ENCODE measurements at places on chromosomes 4 and X.

GRCh38 chrX:18228069-18228468 lies 7.4 kb upstream of the BEND2 start:
- DNase-seq: no peak

- peak; percentile 14 for DNase-seq
Observed at GRCh38 chrX:7127056-7127455, 20.5 kb upstream of the STS start.

DNA sequence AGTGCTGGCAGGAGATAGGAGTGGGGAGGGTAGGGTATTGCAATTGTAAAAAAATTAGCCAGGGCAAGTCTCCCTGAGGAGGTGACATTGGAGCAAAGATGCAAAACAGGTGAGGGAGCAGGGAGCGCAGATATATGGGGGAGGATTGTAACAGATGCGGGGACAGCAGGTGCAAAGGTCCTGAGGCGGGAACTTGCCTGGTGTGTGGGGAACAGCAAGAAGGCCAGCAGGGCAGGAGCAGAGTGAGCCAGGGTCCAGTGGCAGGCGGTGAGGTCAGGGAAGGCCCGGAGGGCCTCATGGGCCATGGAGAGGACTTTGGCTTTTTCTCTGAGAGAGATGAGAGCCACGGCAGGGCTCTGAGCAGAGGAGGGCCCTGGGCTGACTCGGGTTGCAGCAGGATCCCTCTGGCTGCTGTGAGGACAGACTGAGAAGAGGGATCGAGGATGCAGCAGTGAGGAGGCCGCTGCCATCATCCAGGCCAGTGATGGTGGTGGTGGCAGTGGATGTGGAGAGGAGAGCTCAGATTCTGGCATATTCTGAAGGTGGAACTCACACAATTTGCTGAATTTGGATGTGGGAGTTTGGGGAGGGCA lies 6.2 kb downstream of the PORCN start:
- DNase-seq: no peak

- no peak for DNase-seq
Observed at GRCh38 chrX:130176354-130176776, 4.6 kb downstream of the RAB33A start.

- no peak for DNase-seq
Observed at GRCh38 chrX:143934542-143934941, 50.7 kb downstream of the UBE2NL start.

DNA sequence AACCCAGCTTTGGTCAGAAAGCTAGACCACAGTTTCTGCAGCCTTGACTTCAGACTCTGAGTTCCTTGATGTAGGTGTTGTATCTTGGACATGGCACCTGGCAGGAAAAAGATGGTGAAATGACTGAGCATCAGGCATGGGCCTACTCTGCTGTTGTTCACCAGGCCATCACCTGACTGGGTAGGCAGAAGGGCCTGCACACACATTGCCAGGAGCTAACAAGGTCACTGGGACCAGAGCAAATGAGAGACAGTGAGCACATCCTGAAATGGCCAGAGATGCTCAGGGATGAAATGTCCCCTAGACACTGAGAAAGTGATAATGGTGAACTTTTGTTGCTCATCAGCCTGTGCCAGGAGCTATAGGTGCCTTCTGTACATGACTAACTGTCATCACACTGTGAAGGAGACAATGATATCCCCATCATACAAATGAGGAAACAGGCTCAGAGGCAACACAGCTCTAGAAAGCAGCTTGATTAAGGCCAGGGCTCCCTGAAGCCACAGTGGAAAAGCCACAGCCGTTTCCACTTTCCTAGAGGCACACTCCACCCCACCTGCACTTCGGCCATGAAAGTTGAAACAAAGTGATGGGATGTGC lies 128.3 kb downstream of the TSPAN5 start:
- DNase-seq: no peak

DNA sequence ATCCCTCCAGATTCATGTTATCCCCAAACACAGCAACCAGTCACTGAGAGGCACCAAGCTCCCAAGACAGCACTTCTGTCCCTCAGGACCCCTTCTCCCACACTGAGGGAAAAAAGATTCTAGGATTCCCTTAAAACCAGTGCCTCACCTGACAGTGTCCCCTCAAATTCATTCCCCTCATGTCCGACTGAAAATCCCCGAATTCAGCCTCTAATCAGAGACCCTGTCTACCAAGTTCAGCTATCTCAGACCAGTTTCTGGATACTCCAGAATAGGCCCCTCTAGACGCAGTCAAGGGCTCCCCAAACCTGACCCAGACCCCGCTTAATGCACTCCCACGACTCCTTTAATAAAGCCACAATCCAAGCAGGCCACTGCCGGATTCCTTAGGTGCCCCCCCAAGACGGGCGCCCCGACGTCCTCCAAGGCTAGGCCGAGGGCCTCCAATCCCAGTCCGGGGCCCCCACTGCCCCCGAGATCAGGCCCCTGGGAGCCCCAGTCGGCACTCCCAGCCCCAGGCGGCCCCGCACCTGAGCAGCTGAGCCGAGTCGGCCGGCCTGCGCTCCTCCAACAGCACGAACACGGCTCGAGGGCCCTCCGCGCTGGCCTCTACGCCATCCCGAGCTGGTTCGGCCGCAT lies 457 bp downstream of the TFE3 start:
- DNase-seq: no peak

- DNase-seq: no peak
Observed at GRCh38 chr4:22237155-22237751, 278.6 kb downstream of the ADGRA3 start.

DNA sequence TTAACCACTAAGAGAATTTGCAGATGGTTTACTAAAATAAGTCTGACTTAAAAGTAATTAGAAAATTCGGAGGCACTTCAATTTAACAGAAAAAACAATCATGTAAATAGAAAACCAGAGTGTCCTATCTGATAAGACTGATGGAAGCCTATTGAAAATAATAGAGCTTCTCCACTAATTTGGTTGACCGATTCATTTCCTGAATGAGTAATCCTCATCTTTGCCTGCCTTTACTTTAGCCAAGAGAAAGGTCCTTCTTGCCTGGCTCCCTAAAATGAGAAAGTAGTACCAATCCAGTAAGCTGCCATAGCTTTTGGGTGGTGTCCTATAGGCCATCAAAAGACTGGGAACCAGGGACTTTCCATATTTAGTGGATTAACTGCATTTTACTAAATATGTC lies 48.4 kb downstream of the KCNIP4 start:
- no peak for DNase-seq

DNA sequence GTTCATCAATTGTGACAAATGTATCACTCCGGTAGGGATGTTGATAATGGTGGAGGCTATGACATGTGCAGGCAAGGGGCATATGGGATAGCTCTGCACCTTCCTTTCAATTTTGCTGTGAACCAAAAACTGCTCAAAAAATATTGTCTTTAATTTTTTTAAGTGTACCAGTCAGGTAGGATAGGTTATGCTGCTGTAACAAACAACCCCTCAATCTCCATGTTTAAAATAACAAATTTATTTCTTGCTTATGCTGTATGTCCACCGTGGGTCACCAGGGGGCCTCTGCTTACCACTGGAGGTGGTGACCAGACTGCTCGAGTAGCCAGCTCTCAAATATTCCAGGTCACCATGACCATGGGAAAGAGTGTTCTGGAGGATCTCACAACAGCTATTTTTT lies 23.4 kb upstream of the MSX1 start:
- no peak for DNase-seq

DNA sequence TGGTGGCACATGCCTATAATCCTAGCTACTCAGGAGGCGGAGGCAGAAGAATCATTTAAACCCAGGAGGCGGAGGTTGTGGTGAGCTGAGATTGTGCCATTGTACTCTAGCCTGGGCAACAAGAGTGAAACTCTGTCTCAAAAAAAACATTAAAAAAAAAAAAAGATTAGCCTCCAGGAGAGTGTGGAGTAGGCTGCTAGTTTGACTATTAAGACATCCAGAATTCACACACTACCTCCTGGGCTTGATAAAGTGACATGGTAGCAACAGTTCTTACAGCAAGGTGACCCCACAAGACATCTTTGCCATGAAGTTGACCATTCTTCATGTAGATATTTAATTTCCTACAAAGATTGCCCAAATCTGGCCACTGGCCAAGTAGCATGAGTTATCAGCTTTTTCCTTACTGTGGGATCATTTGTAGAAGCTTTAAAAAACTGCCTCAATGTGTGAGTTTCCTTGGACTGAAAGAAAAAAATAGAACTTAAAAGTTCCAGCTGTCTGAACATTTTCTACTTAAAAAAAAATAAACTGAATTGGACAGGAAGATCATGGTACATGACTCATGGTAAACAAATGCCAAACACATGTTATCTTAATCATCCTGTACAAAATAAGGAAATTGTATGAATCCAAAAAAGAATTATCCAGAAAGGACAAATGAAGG lies 35.3 kb upstream of the SPRY1 start:
- DNase-seq: no peak

DNA sequence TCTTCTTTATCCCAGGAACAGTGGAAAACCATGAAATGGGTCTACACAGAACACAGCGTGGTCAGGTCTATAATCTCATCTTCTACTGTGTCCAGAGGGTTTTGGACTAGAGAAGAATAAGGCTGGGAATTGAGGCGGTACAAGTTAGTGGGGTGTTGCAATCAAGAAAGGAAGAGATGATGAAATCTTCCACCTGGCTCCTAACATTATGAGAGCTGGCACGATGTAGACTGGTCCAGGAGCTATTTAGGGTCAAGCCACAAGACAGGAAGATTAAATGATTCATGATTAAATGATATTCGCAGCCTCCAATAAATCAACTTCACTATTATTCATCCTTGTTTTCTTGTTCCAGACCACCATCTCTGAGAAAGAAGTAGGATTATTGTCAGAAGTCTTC lies 88.0 kb downstream of the ARSF start:
- DNase-seq: no peak

- DNase-seq: no peak
Observed at GRCh38 chr4:18050448-18050847, 28.9 kb upstream of the LCORL start.

DNA sequence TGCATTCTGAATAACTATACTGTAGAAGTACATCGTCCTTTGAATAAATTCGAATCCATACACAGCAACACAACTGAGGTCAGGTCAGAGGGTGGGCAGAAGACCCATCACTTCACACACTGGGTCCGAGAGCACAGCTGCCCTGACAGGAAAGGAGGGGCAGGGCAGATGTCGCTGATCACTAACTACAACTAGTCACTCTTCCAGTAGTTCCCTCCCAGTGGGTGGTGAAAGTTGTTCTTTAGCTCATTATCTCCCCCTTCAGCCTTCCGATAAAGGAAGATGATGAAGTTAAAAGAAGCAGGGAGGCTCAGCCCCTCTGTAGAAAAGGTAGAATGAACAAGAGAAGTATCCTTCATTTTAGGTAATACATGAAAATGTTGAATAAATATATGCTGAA lies 278.9 kb downstream of the INPP4B start:
- DNase-seq: no peak

DNA sequence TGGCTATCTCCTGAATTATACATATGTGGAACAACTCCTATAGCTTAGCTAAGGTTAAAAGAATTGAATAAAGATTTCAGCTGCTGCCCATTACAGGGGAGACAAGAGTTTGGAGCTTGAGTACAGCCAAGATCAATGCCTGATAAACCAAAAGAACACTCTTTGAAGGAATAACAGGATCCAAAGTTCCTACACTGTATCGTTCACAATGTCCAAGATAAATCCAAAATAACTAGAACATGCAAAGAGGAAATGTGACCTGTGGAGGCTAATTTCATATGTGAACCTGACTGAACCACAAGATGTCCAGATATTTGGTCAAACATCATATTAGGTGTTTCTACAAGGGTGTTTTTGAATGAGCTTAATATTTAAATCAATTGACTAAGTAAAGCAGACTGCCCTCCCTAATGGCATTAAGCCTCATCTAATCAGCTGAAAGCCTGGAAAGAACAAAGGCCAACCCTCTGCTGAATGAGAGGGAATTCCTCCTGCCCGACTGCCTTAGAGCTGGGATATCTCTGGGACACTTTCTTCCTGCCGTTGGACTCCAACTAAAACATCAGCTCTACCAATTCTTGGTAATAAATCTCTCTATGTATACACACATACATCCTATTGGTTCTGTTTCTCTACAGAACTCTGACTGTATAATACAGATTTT lies 19.2 kb downstream of the RFC1 start:
- DNase-seq: no peak

GRCh38 chrX:46587158-46587557 lies 13.6 kb downstream of the CHST7 start:
- DNase-seq: no peak

DNA sequence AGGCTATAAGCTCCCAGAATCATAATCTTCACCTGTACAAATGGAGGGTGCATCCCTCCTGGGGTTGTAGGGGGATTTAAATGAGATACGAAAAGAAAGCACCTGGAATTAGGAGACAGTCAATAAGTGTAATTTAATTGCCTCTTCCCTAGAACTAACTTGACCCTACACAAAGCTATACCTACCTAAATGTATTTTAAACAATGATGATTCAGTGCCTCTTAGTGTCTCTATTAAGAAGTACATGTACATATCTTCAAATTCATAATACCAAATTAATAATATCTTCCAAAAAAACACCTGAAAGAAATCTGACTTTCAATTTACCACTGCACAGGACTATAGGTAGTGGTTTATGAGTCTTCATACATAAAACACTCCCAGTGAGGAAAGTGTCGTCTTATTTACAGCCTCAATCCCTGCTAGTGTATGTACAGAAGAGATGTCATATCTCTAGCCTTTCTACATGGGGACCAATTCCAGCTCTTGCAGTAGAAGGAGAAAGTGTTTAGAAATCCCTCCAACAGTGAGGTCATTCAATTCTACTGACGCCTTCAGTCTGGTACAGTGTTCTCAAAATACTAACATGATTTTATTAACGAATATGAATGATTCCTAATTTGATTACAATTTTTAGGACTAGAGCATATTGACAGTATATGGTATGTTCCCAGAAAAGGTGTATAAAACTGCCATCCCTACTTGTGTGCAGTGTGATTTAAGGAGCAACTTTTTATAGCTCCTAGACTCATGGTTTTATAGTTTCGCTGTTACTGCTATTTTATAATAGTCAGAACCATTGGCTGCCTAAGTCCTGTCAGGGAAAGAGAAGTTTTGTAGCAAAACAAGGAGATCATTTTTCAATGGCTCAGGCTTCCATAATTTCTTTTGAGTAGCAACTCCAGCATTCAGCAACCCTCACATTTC lies 282.7 kb downstream of the UNC5C start:
- DNase-seq: no peak

DNA sequence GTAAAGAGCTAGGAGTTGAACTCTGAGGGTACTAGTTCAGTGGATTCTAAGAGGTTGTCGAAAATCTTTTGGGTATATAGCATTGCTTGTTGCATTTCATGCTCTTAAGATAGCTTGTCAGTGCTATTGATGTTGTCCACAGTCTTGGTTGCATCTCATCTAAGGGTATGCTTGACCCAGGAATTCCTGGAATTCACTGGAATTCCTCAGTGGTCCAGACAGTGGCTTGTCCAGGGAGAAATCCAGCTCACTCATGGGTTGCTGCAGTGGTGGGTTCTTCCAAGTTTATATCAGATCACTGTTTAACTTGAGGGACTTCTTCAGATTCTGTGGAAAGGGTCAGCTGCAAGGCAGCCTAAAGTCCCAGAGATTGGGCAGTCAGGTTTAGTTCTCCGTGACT lies 29.8 kb upstream of the SMARCAD1 start:
- no peak for DNase-seq

GRCh38 chr4:8343262-8343966 lies 73.9 kb downstream of the HTRA3 start:
- DNase-seq: no peak

GRCh38 chrX:6325437-6325836 lies 96.8 kb upstream of the NLGN4X start:
- no peak for DNase-seq

GRCh38 chrX:23911126-23911835 lies 3.5 kb downstream of the CXorf58 start:
- DNase-seq: no peak
